ENCODE measurements at places on chromosomes 3 and 15.

GRCh38 chr3:161690299-161690620 lies 193.7 kb downstream of the OTOL1 start:
- DNase-seq, result no peak

GRCh38 chr3:42911551-42911950 lies 5.6 kb downstream of the ZNF662 start:
- DNase-seq, result no peak

- no peak for DNase-seq
Observed at GRCh38 chr3:160719710-160720109, 36.3 kb upstream of the PPM1L start.

GRCh38 chr3:112689989-112690388 lies 49.0 kb upstream of the CCDC80 start:
- DNase-seq, result no peak

GRCh38 chr3:63995086-63995485 lies 28.2 kb downstream of the PSMD6 start:
- DNase-seq, result no peak

DNA sequence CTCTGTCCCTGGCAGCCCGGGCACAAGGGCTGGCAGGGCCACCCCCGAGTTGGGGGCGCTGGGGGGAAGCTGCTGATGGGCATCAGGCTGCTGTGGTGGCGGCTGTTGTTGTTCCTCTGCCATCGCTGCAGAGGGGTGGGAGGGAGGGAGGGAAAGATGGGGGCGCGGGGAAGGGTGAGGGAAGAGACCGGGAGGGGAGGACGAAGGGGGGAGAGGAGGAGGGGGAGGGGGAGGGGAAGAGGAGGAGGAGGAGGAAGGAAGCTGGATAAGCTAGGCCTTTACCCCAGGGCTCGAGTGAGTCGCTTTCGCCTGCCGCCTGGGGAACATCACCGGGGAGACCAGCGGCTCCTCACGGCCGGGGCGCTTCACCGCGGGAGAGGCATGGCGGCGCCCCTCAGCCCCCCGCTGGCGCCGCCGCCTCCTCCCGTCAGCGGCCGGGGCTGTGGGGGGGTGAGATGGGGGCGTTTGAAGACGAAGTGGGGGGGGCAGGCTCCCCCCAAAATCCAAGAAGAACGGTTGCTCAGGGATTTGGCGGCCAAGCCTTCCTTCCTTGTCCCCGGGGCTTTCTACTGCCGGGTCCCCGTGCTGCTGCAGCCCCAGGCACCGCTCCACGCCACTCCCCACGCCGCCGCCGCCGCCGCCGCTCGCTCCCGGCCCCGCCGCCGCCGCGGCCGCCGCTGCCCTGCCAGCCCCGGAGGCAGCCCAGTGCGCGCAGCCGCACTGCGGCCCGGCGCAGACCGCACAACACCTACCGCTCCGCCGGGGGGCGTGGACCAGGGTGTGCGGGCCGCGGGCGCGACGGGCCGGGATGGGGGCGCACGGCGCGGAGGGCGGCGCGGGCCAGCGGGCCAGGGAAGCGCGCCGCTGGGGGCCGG lies at the start of gene RFX7:
TSS of gene RFX7 (minus strand) at position 717 of the 875 bp plus-strand sequence. CDS start at position 123, 594 bp downstream.
- DNase-seq, result peak; percentile 86

Data from NAMALWA (cell line).